Body of pancreas (tissue), 4 donors: ENCODE measurements at places on chromosomes 1 and 21. TPM values are rescaled to one million over a fixed set of nuclear protein-coding genes. Genes with fewer than 3 reads are reported as not detected.

The ABL2 gene
- total RNA-seq, result 10.1 TPM

DNA sequence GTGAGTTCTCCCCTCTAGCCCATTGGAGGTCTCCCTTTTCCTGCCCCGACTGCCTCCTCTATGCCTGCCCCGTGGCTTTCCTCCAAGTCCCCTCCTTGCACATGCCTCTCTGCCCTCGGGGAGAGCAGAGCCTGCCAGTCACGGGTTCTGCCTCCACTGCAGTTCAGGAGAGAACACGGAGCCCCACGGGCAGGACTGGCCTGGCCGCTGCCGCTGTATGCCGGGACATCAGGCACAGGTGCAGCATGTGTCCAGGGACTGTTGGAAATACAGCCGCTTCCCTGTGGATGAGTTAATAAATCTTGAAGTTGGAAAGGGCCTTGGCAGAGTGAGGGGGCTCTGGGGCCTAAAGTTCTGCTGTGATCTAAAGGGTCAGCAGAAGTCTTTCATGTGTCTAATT is 676.6 kb downstream of the MATN1 start:
- H3K4me3 ChIP-seq, result no peak overlapping the region
- no peaks in the 10 kb centered on the region for H3K36me3 ChIP-seq
- no peak overlapping the region for H3K27ac ChIP-seq
- no peak for DNase-seq

GRCh38 chr1:68675336-68675735 is 178.5 kb upstream of the DEPDC1 start:
- no peaks in the 10 kb centered on the region for H3K36me3 ChIP-seq
- no peak overlapping the region for H3K27ac ChIP-seq
- no peak for DNase-seq
- H3K27me3 ChIP-seq, result no peaks in the 10 kb centered on the region
- no peak overlapping the region for H3K4me3 ChIP-seq

The TFF2 gene
- total RNA-seq, result 9.3 TPM

DNA sequence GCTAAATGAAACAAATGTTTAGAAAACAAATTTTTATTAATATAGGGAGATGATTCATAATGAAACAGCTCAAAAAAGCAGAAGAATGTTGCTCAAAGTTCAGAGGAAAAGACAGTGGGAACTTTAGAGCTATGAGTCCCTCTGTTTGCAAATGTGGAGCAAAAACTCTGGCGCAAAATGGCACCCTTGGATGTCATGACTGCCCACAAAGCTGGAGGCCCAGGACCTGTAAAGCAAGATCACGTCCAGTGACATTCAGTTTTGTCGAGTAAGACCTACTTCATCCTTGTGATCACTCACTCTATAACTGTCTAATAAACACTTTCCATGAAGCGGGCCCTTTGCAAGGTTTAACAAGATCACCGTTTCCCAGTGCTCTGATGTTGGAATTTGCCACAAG is 9.1 kb upstream of the EXO1 start:
- H3K4me3 ChIP-seq, result no peak overlapping the region
- no peaks in the 10 kb centered on the region for H3K36me3 ChIP-seq
- no peaks in the 10 kb centered on the region for H3K27me3 ChIP-seq
- no peak overlapping the region for H3K27ac ChIP-seq
- no peaks in the 10 kb centered on the region for H3K4me1 ChIP-seq
- DNase-seq, result no peak

The IGSF21 gene
- 0.33 TPM for total RNA-seq

- no peaks in the 10 kb centered on the region for H3K4me1 ChIP-seq
- H3K36me3 ChIP-seq, result no peaks in the 10 kb centered on the region
- no peak overlapping the region for H3K4me3 ChIP-seq
Measured at GRCh38 chr21:27507695-27508094, 540.8 kb upstream of the ADAMTS5 start.

DNA sequence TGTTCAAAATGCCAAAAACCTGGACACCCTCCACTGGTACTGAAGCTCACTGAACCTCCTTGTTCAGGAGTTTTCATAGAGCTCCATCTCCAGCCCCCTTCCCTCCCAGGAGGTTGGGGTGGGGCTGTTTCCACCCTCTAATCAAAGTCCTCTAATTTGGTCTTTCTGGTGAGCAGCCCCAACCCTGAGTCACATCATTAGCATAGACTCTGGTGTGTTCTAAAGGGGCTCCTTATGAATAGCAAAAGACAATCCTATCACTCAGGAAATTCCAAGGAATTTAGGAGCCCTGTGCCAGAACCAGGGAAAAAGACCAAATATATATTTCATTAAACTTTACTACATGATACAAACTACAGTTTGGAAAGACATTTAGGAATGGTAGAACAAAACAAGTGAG is 13.2 kb upstream of the UBE4B start:
- DNase-seq, result no peak
- H3K36me3 ChIP-seq, result no peaks in the 10 kb centered on the region
- no peak overlapping the region for H3K27ac ChIP-seq
- H3K4me3 ChIP-seq, result no peak overlapping the region
- H3K4me1 ChIP-seq, result no peaks in the 10 kb centered on the region

The NPR1 gene
- 11.7 TPM for total RNA-seq

The TMEM201 gene
- 7.3 TPM for total RNA-seq

The ODR4 gene
- total RNA-seq, result 17.6 TPM

DNA sequence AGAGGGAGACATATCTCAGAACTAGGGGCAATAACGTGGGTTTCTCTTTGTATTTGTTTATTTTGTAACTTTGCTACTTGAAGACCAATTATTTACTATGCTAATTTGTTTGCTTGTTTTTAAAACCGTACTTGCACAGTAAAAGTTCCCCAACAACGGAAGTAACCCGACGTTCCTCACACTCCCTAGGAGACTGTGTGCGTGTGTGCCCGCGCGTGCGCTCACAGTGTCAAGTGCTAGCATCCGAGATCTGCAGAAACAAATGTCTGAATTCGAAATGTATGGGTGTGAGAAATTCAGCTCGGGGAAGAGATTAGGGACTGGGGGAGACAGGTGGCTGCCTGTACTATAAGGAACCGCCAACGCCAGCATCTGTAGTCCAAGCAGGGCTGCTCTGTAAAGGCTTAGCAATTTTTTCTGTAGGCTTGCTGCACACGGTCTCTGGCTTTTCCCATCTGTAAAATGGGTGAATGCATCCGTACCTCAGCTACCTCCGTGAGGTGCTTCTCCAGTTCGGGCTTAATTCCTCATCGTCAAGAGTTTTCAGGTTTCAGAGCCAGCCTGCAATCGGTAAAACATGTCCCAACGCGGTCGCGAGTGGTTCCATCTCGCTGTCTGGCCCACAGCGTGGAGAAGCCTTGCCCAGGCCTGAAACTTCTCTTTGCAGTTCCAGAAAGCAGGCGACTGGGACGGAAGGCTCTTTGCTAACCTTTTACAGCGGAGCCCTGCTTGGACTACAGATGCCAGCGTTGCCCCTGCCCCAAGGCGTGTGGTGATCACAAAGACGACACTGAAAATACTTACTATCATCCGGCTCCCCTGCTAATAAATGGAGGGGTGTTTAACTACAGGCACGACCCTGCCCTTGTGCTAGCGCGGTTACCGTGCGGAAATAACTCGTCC is 1.3 kb upstream of the OLIG2 start:
- no peak overlapping the region for H3K27ac ChIP-seq
- no peaks in the 10 kb centered on the region for H3K36me3 ChIP-seq
- peaks cover 47% of the 10 kb centered on the region for H3K4me1 ChIP-seq

GRCh38 chr1:234758851-234759250 is 148.9 kb upstream of the IRF2BP2 start:
- H3K4me1 ChIP-seq, result peaks cover 14% of the 10 kb centered on the region
- H3K27ac ChIP-seq, result no peak overlapping the region
- H3K27me3 ChIP-seq, result no peaks in the 10 kb centered on the region
- H3K4me3 ChIP-seq, result no peak overlapping the region
- no peak for DNase-seq
- H3K36me3 ChIP-seq, result no peaks in the 10 kb centered on the region

The OLFML2B gene
- 4.9 TPM for total RNA-seq

The SLC45A3 gene
- 1.3 TPM for total RNA-seq

DNA sequence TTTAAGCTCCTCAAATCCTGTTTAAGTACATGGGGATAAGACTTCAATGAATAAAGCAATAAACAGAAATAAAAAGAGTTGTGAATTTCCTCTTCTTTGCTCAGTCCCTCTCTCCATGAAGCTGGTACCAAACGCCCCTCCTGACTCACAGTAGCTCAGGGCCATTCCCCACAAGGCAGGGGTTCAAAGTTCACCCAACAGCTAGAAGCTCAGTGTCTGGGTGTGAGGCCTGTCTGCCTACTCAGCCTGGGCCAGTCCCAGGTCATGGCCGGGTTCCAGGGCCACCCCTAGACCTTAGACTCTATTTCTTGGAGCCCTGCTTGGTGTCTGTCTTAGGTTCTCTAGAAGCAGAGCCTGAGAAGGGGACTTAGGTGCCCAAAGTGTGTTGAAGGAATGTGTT is 251.5 kb downstream of the GRIK3 start:
- no peaks in the 10 kb centered on the region for H3K27me3 ChIP-seq
- no peak overlapping the region for H3K27ac ChIP-seq
- no peaks in the 10 kb centered on the region for H3K4me1 ChIP-seq
- H3K36me3 ChIP-seq, result no peaks in the 10 kb centered on the region
- no peak for DNase-seq

DNA sequence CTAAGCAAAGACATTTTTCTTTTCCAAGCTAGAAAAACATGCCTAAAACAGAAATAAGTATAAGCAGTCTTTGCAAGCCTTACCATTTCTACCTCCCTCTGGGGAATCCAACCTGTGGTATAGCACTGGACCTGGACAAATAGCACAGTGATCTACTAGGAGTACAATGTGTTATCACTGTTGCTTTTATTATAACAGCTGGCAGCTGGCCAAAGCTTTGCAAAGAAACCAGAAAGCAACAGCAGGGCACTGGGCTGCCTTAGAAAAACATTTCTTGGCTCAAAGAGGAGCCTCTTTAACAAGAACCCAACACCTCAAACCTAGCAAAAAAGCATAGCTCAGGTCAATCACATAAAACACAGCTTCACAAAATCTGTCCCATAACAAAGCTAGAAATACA is 294.5 kb upstream of the GREM2 start:
- H3K27ac ChIP-seq, result no peak overlapping the region
- no peak overlapping the region for H3K4me3 ChIP-seq
- peak; percentile 46 for DNase-seq
- H3K4me1 ChIP-seq, result no peaks in the 10 kb centered on the region
- no peaks in the 10 kb centered on the region for H3K27me3 ChIP-seq
- no peaks in the 10 kb centered on the region for H3K36me3 ChIP-seq

The FAAH gene
- 47.0 TPM for total RNA-seq

GRCh38 chr1:228457017-228457395 is 30.2 kb upstream of the RNF187 start:
- no peaks in the 10 kb centered on the region for H3K36me3 ChIP-seq
- H3K27me3 ChIP-seq, result peaks cover 7% of the 10 kb centered on the region
- H3K4me1 ChIP-seq, result peaks cover 30% of the 10 kb centered on the region

DNA sequence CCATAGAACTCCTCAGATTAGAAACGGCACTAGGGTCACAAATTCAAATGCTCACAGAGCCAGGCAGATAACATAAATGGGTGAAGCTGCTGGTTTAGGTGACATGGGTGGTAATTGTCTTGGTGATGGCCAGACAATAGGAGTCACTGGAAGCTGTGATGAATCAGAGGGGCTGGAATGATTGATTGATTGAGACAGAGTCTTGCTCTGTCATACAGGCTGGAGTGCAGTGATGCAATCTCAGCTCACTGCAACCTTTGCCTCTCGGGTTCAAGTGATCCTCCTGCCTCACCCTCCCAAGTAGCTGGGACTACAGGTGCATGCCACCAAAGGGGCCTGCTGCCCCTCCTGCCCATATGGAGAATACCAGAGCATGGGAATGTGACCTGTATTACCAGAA is 63.0 kb downstream of the HIVEP3 start:
- H3K4me1 ChIP-seq, result no peaks in the 10 kb centered on the region
- no peaks in the 10 kb centered on the region for H3K36me3 ChIP-seq
- H3K27me3 ChIP-seq, result no peaks in the 10 kb centered on the region
- no peak for DNase-seq

DNA sequence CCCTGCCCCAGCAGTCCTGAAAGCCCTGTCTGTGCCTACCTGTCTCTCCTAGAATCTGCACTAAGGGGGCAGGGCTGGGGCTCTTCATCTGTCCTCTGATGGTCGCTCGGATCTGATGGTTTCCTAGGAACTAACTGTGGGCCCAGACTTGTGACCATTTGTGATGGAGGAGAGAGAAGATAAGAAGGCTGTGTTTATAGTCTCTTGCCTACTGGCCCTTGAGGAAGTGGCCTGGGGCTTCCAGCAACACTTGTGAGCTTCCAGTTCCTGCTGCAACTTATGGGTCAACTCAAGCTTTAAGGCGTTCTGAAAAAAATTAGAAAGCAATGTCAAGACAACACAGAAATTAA is 53.2 kb upstream of the SYNC start:
- H3K27ac ChIP-seq, result peak overlapping the region; percentile 97
- no peak overlapping the region for H3K4me3 ChIP-seq
- DNase-seq, result no peak

- H3K4me1 ChIP-seq, result no peaks in the 10 kb centered on the region
- no peak overlapping the region for H3K4me3 ChIP-seq
- no peak for DNase-seq
- H3K27ac ChIP-seq, result no peak overlapping the region
Measured at GRCh38 chr1:14511796-14512585, 86.5 kb upstream of the KAZN start.

GRCh38 chr1:75785320-75785982 is 605 bp upstream of the RABGGTB start:
- H3K36me3 ChIP-seq, result no peaks in the 10 kb centered on the region
- H3K27me3 ChIP-seq, result no peaks in the 10 kb centered on the region

The CYP4A11 gene
- total RNA-seq, result not detected

The CAPN8 gene
- 43.1 TPM for total RNA-seq

- peaks cover 15% of the 10 kb centered on the region for H3K4me1 ChIP-seq
- no peaks in the 10 kb centered on the region for H3K36me3 ChIP-seq
- no peak overlapping the region for H3K27ac ChIP-seq
Measured at GRCh38 chr21:35020436-35020835, 28.7 kb downstream of the RUNX1 start.

- H3K27ac ChIP-seq, result no peak overlapping the region
- no peak for DNase-seq
- H3K4me3 ChIP-seq, result no peak overlapping the region
- H3K27me3 ChIP-seq, result no peaks in the 10 kb centered on the region
- no peaks in the 10 kb centered on the region for H3K36me3 ChIP-seq
Measured at GRCh38 chr1:225674381-225674780, 21.5 kb upstream of the ENAH start.

- no peaks in the 10 kb centered on the region for H3K27me3 ChIP-seq
- H3K27ac ChIP-seq, result no peak overlapping the region
- no peak for DNase-seq
- peaks cover 8% of the 10 kb centered on the region for H3K4me1 ChIP-seq
- no peaks in the 10 kb centered on the region for H3K36me3 ChIP-seq
Measured at GRCh38 chr1:59343576-59343840, 46.6 kb downstream of the FGGY start.

The ANXA9 gene
- 17.4 TPM for total RNA-seq
